ENCODE measurements at places on chromosomes 11 and 22.

DNA sequence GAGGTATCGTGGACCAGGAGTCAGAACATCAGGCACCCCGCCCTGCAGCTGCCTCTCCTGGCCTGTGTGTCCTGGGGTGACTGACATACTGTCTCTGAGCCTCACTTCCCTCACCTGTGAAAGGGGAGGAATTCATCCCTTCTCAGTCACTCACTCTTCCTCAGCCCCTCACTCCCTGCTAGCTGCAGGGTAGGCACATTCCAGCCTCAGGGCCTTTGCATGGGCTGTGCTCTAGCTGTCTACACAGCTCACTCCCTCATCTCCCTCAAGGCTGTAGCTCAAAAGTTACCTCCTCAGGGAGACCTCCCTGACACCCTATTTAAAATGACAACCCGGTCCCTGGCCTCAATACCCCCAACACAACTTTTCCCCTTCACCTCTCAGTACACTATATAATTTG lies 2.5 kb downstream of the TP53I11 start:
- DNase-seq, result no peak

DNA sequence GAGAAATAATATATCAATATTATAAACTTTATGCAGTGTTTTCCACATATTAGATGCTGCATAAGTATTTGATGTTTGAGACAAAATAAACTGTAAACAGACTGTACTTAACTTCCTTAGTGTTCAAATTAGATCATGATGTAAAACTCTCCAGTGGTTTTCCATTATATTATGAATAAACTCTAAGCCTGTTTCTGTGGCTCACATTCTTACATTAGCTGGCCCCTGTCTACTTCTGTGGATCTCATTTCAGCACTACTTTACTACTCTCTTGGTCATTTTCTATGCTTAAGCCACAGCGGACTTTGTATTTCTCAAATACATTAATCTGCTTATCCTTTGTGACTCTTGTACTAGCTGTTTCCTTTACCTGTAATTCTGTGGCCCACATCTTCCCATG lies 55.6 kb downstream of the ARHGEF12 start:
- no peak for DNase-seq

- DNase-seq, result no peak
These were observed 8.7 kb upstream of the C1QTNF6 start for GRCh38 chr22:37196539-37197450.

GRCh38 chr11:85732965-85733364 lies 47.0 kb upstream of the CCDC89 start:
- DNase-seq, result no peak

DNA sequence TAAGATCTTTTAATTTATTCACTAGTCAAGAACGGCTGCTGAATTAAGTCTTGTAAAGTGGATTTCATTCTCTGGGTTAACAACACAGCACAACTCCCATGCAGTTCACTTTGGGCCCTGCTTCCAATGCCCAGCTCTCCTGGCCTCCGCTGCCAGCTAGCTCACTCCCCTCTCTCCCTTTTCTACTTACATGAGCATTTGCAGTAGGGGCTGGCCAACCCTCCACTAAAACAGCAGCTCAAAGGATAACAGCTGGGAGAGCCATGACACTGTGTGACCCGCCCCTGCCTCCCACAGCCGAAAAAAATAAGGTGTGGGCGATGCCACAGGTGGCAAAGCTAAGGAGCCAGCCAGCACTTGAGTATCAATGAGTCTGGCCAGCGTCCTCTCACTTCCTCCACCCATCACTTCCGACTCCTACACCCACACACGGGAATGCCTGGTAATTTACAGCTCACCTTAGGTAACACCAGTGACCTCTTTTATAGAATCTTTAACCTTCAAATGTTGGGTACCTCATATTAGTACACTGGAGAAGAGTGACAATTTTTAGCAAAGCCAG lies 56.8 kb downstream of the DGCR2 start:
- no peak for DNase-seq

DNA sequence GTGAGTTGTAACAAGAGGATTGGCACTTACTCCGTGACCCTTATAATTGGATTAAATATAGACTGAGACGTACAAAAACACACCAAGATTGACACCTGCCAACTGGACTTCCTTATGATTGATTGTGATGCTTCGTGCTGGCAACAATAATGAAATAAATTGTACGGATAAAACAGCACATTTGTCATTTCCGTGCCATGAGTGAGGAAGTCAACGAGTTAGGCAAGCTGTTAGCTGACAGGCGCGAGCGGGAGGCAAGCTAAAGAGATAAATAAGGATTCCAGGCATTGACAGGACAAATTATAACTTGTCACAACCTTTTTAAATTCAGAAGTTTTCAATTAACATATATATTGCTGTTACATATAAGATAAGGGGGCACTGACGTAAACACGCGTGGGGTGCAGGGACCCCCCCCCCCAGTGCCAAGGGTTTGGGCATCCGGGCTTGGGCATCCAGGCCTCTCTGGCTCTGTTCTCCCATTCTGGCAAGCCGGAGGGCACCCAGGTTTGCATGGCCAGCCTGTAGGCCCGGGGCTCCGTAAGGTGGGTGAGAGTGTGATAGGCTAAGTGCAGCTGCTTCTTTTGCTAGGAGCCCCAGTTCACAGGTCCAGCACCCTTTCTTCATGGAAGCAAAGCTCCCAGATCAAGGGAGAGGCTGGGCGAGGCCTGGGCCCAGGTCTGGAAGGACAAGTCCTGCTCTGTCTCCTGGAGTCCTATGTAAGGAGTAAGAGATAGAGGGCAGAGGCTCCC lies 11.2 kb upstream of the PAX6 start:
- DNase-seq, result no peak

DNA sequence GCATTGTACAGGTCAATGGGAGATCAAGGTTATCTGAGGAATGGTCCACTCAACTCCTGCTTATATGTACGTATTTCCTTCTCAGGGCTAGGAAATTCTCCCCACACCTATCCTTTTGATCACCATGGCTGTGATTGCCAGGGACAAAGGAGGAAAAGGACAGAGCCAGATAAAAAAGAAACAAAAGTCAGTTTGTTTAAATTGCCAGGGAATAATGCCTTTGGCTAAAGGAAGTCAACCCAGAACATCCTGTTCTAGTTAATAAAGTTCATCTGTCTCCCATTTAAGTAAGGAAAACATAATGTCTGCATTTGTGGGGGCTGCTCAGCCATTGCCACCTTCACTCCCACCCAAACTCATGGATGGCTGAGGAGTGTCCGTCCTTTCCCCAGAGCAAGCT lies 124.7 kb downstream of the ME3 start:
- no peak for DNase-seq

GRCh38 chr11:19382131-19382611 lies 141.4 kb upstream of the E2F8 start:
- no peak for DNase-seq

DNA sequence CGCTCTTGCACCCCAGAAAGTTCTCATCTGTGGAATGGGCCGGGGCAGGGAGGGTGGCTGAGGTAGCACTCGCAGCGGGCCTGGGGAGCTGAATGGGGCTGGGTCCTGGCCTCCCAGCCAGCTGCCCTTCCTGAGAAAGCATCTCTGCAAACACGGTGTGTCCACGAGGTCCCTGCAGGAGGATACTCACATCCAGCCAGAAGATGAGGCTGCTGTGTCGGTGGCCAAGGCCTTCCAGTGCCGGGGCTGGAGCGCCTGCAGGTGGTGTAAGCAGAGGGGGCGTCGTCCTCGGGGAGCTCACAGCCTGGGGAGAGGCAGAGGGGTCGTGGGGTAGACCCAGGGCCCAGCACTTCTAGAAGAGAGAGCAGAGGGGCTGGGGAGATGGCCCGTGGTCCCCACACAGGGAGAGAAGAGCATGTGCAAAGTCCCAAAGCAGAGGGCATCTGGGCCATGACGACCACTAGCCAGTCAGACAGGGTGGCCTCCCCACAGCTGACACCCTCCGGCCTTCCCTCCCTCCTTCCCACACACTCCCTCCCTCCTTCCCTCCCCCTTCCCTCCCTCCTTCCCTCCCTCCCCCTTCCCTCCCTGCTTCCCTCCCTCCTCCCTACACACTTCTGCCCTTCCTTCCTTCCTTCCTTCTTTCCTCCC lies 97.9 kb downstream of the WNT7B start:
- DNase-seq, result no peak

- no peak for DNase-seq
These were observed 114.2 kb upstream of the PARVA start for GRCh38 chr11:12263141-12263693.

GRCh38 chr11:14331476-14332136 lies 27.4 kb downstream of the RRAS2 start:
- DNase-seq, result no peak

DNA sequence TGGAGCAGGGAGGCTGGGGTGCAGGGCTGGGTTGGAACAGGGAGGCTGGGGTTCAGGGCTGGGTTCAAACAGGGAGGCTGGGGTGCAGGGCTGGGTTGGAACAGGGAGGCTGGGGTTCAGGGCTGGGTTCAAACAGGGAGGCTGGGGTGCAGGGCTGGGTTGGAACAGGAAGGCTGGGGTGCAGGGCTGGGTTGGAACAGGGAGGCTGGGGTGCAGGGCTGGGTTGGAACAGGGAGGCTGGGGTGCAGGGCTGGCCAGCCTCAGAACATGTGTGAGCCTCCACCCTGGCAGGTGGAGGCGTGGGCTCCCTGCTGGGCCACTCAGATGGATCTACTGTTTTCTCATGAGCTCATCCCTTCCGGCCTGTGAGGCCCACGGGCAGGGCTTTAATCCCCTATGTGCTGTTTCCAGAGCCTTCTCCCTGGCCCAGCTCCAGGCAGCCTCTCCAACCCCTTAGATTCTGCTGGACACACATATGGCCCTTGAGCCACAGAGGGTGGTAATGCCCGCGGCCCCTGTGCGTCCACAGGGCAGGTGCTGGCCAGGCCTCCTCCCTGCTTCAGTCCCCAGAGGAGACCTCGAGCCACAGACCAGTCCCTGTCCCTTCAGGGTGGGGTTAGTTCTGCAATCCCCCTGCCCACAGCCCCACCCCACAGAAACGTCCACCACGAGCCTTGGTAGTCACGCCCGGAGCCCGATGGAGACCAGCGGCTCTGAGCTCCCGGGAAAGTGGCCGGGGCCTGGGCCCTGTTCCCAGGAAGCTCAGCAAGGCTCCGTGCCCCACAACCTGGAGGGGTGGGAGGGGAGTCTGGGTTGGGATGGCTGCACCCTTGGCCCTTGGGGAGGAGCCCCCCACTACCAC lies 197.9 kb downstream of the BRD1 start:
- DNase-seq, result no peak

GRCh38 chr22:39996732-39997131 lies 2.0 kb downstream of the FAM83F start:
- DNase-seq, result no peak

GRCh38 chr22:23769321-23769965 lies 1.7 kb upstream of the CHCHD10 start:
- no peak for DNase-seq

GRCh38 chr11:124109377-124109776 lies 5.9 kb upstream of the VWA5A start:
- DNase-seq, result no peak

DNA sequence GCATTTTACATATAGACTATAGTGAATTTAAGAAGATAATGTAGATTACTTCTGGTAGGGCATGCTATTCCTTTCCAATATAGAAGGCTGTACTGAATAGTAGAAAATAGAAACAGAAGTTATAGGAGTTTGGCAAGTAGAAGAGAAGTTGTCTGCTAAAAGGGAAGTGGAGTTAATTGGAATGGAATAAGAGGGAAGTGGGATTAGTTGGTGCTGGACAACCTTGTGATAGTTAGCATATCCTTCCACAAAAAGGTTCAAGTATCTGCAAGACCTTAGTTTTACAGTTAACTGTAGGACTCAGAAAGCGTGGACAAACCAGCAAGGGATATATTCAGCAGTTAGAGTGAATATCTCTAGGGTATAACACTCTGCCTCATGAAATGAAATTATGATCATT lies 185.5 kb downstream of the SWAP70 start:
- DNase-seq, result no peak

- no peak for DNase-seq
These were observed 45.1 kb upstream of the PAX6 start for GRCh38 chr11:31856248-31856647.

- no peak for DNase-seq
These were observed 73.5 kb downstream of the BRD1 start for GRCh38 chr22:49753961-49754695.

- DNase-seq, result no peak
These were observed 21.9 kb downstream of the SCUBE1 start for GRCh38 chr22:43320943-43321900.

DNA sequence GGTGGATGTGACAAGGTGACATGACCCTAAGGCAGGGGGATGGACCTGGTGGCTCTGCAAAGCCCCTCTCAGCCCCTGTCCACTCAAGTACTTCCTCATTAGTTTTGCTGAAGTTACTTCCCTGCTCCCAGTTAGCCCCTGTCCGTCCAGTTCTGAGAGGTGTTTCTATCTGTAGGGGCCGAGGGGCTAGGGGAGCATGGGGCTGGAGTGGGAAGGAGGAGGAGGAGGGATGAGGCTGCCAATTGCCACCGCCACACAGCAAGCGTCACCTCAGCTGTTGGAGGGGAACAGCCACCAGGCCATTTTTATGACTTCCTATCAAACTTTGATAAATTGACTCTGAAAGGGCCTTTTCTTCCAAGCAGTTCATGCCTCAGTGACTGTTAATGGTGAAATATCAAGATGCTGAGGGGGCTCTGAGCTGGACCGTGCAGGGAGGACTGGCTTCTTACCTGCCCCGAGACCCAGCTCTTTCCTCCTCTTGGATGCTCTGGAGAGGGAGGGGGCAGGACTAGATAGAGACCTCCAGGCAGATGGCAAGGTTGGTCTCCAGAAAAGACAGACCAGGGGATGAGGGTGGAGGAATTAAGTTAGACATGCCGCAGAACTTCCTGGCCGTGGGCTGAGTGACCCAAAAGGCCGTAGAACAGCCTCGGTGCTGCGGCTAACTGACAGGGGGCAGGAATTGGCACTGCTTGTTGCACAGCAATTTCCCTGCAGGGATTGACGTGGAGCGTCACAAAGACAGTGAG lies 137.0 kb downstream of the ST3GAL4 start:
- DNase-seq, result no peak

GRCh38 chr11:81725701-81726100 lies 1008.0 kb downstream of the FAM181B start:
- no peak for DNase-seq

DNA sequence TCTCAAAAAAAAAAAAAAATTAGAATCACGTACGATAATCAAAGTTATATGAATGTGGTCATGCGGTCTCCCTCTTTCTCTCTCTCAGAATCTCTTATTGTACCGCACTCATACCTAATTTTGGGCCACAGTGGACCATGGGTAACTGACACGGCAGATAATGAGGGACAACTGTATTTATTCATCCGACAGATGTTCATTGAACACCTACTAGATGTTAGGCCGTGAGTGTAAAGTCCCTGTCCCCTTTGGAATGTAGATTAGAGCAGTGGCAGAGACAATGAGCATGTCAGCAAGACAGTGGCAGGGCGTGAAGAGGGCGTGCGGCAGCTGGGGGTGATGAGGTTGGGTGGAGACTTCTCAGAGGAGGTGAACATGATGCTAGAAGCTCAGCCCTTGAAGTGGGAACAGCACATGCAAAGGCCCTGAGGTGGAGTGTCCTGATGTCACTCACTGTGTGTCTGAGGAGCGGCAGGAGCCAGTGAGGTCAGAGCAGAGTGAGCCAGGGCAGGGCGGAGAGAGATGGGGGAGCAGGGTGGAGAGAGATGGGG lies 25.1 kb downstream of the CACNA1I start:
- DNase-seq, result no peak

- no peak for DNase-seq
These were observed 367.9 kb downstream of the MN1 start for GRCh38 chr22:27433585-27434190.
